Amygdala (tissue), 56 donors: ENCODE measurements at places on chromosomes 5 and 9.

DNA sequence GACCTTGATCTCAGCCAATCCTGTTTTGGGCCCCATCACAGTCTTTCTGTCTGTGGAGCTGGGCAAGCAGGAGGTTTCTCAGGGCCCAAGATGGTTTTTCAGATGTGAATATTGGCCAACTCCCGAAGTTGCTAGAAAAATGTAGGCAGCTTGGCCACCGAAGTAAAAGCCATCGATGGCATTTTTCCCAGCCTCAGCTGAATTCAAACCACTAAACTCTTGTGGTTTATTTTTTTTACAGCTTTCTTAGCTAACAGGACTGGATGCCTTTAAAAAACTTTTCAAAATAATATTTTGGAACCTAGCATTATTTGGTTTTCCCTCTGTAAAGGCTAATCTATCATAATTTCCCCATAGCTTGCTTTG is 102.5 kb upstream of the ERCC6L2 start:
- no peak for DNase-seq

GRCh38 chr9:6672118-6672517 is 26.6 kb upstream of the GLDC start:
- no peak for DNase-seq

GRCh38 chr5:44613936-44614335 is 194.8 kb upstream of the MRPS30 start:
- DNase-seq: no peak

DNA sequence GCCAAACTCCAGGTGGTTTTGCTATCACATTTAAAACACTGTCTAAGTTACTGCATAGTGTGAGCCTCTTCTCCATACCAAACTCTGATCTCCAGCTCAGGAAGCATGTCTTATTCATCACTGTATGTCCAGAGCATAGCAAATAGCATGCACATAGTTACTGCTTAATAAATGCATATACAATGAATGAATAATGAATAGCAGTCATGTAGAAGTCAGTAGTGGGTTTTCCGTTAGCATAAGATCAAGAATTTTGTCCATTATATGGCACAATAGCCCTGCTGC is 329.4 kb downstream of the ARRDC3 start:
- no peak for DNase-seq

DNA sequence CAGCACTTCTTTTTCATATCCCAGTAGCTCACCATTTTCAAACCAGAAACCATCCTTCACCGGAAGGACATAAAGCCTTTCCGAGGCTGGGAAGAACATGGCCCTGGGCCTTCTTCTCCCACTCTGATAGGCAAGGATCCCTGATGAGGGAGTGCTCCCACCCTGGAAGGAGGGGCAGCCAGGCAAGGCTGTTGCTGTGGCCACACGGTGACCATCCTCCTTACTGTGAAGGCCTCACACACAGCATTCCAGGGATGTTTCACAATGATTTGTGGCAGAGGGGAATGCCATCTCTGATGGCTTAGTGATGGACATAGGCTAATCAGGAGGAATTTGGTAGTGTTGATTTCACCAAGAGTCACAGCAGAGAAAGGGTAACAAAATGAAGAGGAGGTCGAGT is 130.7 kb downstream of the ADAMTS12 start:
- no peak for DNase-seq

DNA sequence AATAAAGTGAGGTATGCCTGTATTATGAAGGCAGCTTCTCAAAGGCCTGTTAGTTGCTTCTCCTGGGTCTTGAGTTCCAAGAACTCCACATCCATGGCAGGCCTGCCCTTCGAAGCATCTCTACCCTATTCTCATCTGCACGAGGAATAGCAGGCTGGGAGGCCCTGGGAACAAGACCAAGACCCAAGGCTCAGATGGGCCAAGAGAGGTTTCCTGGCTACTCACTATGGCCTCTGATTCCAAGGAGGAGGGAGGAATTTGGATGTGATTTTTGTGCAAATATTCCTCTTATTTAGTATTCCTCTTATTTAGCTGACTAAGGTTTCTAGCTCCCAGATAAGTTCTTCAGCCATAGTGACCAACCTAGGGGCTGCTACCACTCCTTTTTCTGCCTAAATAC is 151.3 kb downstream of the SAXO1 start:
- DNase-seq: no peak

DNA sequence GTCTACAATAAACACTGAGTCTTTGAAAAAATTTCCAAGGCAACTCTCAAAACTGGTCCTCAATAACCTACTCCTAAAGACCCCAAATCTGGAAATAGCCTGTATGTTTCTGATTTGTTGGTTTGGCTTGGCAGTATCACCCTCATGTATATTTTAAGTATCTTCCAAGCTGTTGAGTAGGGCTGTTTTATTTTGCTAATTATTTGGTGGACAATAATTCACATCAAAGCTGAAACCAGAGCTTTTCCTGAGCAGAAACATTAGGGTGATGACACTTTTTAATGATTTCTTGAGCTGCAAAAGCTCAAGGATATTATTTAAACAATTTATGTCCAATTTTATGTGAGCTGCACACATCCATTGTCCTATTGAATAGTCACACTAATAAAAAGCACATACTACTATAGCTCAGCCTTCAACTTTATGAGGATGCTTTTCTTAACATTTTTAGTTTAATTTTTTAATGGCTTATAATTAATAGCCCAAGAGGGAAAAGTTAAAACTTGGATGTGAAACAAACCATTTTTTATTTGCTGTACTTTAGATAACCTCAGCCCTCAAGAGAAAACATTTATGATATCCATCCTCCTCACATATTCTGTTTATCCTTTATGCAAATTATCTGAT is 393.1 kb downstream of the TAF11L14 start:
- no peak for DNase-seq

DNA sequence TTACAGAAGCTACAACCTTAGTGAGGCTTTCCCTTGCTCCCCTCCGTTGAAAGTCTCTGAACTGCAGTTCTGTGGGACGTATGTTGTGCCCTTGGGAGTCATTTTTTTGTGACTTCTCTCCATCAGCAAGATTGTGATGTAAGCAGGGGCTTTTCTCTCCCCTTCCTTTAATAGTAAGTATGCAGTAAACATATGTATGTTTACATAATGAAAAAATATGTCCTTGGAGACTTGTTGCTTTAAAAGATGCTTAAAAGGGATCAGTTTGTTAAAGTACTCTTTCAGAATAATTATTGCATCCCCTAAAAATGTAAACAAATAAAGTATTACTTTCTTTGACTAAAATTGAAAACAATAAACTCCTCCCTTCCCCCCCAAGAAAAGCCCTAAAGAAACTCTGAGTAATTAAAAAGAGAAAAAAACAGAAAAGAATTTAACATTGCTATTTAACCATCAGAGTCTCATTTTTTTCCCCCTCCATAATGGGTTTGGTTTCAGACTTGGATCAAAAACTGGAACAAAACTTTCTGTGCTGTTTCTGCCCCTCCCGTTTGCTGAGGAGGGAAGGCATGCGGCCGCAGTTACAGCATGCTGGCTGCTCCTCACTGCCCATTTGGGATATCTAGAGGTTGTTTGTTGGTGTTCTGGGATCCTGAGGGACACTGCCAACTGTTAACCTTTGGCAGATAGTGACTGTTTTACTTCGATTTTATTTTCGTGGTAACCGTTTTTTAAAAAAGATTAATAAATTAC is 40.2 kb downstream of the TRIO start:
- no peak for DNase-seq

DNA sequence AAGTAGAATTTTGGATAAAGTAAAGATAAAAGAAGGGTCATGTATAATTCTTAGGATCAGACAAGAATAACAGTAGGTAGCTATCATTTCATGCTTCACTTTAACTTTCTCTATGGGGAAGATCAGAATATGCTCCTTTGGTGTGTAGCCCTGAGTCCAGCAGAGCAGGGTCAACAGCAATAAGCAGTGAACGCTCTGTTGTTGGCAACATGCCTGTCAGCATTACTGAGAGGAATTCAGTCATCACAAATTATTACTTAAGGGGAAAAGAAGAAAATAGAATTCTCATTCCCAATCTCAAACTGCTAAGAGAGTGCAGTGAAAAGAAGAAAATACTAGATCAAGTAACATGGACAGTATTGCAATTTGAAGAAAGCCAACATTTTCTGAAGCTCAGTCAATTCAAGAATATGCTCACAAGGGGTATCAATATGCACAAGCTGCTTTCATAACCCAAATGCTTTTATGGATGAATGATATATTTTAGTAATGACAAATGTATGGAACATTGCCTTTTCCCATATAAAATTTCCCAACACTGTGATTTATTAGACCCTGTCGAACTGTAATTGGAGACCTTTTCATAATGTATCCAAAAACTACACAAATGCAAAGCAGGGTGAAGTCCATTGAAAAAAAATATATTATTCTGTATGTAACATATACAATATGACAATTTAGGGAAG is 1359.4 kb downstream of the EFNA5 start:
- DNase-seq: no peak

DNA sequence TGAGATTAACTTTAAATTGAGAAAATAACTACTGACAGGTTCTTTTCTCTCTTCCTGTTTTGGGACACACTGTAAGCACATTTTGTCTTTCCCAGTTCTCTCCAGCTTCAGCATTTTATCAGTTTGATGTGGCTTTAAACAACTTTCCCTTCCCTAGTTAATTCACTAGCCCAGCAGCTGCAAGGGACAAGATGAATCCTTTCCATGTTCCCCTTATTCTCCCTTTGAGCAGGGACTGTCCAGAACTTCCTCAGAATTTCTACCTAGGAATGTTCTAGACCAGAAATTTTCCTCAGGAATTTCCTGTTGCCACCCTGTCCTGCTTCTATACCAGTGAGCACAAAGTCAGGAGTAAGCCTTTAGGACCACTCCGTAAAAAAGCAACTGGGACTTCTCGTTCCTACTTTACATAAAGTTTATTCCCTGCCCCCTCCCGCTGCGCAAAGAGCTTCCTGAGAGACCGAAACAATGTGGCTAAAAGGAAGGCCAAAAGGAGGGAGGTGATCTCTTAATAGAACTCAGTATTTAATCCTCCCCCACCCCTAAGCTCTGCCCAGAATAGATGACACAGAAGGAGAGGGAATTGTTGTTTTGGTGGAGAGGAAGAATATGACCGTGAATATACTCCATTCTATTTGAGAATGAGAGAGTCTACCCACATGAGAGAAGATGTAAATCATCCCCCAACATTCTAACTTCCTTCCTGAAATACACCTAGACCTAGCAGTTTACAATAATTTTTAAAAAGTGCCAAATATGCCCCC is 61.9 kb downstream of the GLIS3 start:
- DNase-seq: no peak

- no peak for DNase-seq
Measured at GRCh38 chr5:174843263-174844250, 119.2 kb downstream of the MSX2 start.

DNA sequence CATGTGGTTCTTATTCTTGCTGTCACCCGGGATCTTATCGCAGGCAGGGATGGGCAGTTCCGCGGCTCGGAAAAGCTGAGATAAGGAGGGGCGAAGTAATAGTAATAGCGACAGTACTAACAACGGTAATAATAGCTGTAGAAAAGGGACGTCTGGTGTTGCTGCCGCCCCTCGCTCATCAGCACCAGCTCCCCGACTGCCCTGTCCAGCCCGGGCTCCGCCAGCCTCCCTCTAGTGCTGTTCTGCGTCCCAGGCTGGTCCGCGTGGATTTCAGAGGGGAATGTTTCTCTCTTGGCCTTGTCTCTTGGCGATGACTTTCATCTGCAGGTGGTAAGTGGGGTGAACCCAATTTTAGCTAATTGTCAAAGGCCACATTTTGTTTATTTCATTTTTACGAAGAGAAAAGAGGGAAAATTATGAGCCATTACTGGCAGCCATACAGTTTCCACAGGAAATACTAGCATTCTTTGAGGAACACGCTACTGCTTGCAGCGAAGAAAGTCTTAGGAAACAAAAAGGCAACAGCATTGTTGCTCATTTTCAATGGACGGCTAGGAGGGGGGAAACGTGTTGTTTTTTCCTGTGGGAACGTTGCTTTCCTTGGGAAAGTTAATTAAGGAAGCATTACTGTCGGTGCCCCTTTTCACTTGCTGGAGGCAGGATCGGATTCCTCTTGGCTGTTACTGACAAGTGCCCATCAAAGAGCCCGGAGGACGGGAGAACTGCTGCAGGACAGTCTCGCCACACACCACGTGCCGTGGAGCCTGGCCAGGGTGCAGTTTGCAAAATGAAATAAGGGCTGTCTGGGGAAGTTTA is 762 bp downstream of the SNCAIP start:
- DNase-seq: no peak

- DNase-seq: no peak
Measured at GRCh38 chr5:95931079-95931833, 30.4 kb downstream of the ELL2 start.

DNA sequence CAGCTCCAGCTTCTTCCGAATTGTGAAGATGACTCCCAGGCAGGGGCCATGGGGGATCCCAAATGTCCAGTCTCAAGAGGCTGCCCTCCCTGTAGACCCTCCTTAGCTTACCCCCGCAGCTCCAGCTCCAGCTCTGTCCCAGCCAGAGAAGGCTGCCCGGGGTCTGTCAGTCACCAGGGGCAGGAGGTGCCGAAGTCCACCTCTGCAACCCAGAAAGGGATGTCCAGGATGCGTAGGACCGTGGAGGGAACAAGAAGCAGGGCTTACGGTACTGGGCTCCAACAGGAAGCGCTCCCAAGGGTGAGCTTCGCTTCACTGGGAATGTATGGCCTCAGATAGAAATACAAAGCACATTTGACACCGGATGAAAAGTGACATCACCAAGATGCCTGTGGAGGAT is 6.0 kb downstream of the IPPK start:
- DNase-seq: no peak

GRCh38 chr5:160048131-160048530 is 39.2 kb downstream of the TTC1 start:
- no peak for DNase-seq

DNA sequence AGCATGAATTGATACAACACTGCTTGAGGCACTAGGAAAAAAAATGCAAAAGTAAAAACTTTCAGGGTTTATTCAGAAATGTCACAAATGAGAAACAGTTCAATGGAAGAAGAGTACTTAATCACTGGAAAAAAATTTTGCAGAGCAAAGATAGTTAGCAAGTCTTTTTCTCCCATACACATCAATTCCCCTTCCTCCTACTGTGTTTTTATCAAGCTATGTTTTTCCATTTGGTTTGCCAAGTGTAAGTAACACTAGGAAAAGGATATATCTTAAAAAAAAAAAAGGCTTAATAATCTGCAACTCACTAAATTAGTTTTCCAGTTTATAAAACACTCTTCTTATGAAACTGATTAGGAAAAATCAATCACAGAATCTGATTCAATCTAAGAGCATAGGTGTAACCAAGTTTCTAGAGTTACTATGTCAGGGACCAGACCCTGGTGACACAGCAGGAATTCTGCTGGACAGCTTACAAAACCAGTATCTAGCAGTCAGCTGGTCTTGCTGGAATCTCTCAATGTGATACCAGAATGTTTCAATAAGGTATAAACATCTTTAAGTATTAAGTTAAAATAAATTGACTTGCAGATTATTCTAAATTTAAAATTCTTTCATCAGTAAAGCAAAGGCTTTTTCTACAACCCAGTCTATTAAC is 34.7 kb downstream of the RNF145 start:
- no peak for DNase-seq
